ENCODE measurements at places on chromosomes 7 and 10. TPM values are rescaled to one million over a fixed set of nuclear protein-coding genes. Genes with fewer than 3 reads are reported as not detected.

DNA sequence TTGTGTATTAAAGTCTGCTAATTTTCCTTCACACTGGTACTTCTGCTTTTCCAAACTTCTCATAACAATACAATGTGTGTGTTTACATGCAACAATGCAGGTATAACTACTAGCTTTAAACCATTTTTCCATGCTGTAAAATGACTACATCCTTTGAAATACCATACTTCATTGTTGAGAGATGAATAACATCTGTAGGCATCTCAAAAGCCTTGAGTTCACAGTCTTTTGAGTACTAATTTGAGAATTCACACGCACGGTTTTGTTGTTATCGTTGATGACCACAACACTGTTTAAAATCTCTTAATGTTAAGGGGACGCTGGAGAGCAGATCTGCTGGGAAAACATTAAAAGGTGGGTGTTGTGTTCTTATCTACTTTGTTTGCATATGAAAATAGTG is 37.4 kb downstream of the SEMA3A start:
- DNase-seq = no peak

GRCh38 chr7:158658475-158658874 is 46.1 kb downstream of the NCAPG2 start:
- DNase-seq = no peak

DNA sequence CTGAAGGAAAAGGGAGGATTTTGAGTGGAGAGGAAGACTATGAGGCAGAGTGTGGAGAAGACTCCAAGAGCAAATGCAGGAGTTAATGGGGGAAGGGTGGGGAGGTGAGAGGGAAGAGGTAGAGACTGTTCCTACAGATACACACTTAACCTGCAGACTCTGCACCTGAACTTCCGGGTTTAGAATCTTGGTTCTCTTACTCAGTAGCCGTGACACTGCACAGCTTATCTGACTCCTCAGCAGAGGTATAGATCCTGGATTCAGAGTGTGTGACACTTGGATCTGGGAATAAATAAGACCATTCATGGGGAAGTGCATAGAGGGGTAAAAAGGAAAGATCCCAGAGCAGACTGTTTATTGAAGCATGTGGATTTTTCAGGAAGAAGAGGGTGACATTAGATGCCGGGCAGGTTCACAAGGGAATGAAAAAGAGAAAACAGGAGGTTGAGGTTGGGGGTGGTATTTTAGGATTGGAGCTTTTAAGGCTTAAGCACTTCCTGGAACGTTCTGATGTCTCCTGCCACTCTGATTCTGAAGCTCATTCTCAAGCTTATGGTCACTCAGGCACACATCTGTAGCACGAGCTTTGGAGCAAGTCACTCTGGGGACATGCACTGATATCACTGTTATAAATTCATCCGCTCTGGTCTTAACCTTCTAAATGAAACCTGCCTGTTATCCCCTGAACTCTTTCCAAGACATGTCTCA is 5.7 kb upstream of the ZC3HAV1L start:
- DNase-seq = no peak

- DNase-seq = no peak
Observed at GRCh38 chr10:121155742-121156474, 304.7 kb downstream of the WDR11 start.

DNA sequence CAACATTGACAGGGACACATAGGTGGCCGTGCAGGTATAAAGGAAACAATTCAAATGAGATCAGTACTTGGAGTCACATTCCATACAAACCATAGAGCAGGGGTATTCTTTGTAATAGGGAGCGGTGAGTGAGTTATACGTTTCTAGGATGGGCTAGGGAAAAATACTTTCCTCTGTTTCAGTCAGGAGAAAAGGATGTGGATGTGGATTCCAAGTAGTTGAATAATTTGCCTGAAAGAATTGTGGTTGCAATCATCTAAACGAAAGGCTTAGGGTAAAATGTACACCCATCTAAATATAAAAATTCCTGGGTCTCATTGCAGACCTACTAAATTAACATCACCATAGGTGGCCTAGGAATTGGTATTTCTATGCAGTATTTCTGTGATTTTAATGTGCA is 270.7 kb upstream of the IGFBP3 start:
- DNase-seq = no peak

- no peak for DNase-seq
Observed at GRCh38 chr7:40192036-40192435, 57.2 kb downstream of the SUGCT start.

DNA sequence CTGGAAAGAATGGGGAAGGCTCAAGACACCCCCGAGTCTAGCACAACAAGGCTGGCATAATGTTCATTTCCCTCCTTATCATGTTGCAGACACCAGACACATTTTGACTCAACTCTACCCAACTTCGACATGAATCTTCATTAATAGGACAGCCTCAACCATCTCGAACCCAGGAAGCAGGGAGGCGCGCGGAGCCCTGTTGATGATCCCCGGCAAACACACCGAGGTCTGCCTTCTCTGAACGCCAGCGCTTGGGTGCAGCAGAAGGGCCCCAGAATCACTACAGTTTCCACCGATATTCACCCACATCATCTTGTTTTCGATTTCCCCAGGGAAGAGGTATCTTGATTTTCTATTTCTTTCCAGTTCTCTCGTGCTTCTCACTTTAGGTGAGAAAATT is 563.6 kb downstream of the TCERG1L start:
- DNase-seq = no peak

GRCh38 chr10:128322950-128323349 is 196.7 kb upstream of the MKI67 start:
- no peak for DNase-seq

GRCh38 chr10:131015271-131015670 is 296.2 kb downstream of the TCERG1L start:
- DNase-seq = no peak

DNA sequence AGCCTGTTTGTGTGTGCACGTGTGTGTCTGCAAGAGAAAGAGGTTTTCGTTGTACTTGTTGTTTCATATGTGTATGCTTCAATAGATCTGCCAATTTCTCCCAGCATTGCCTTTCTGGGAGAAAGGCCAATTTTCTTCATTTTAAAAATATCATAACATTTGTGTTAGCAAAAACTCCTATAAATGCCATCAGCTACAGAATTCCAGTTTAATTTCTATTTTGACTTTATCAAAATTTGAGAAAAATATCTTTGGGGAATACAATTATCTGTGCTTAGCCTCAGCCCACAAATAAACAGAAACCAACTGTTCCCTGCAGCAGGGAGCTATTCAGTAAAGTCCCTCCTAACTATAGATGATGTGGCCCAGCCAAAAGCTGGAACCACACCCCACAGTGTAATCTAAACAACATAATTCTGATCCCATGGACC is 68.3 kb upstream of the MGMT start:
- no peak for DNase-seq

GRCh38 chr10:110803830-110804338 is 67.8 kb upstream of the PDCD4 start:
- peak; percentile 43 for DNase-seq

DNA sequence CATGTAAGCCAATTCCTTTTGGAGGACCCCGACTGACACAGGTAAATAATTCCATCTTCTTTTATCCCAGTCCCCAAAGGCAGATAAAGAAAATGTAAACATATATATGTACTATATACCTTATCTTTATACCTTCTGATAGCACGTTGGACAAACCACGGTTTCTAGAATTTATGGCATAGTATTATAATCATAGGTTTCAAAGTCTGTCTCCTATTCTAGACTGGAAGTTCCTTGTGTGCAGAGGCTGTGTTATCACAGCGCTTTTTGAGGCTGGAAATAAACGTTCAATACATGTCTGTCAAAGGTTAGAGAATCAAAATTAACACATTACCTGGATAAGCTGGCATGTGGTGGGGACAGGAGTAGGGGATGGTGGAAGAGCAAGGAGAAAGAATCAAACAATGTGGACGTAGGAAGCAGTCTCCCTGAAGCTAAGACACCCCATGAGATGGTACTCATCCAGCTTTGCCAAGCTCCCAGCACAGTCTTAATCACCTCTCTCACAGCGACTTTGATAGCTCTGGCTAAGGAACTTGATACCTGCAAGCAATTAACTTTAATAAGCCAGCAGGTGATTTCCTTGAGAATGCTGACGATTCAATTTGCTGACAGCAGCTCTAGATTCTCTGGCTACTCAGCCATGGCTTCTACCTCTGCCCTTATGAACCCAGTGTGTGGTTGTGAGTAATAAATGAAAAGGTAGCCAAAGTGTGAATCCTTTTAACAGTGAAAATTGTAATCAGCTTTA is 208.4 kb upstream of the LRRTM3 start:
- peak; percentile 58 for DNase-seq

- DNase-seq = no peak
Observed at GRCh38 chr7:159317294-159317693, 172.6 kb upstream of the VIPR2 start.

GRCh38 chr10:61669161-61669725 is 6.5 kb downstream of the CABCOCO1 start:
- no peak for DNase-seq

DNA sequence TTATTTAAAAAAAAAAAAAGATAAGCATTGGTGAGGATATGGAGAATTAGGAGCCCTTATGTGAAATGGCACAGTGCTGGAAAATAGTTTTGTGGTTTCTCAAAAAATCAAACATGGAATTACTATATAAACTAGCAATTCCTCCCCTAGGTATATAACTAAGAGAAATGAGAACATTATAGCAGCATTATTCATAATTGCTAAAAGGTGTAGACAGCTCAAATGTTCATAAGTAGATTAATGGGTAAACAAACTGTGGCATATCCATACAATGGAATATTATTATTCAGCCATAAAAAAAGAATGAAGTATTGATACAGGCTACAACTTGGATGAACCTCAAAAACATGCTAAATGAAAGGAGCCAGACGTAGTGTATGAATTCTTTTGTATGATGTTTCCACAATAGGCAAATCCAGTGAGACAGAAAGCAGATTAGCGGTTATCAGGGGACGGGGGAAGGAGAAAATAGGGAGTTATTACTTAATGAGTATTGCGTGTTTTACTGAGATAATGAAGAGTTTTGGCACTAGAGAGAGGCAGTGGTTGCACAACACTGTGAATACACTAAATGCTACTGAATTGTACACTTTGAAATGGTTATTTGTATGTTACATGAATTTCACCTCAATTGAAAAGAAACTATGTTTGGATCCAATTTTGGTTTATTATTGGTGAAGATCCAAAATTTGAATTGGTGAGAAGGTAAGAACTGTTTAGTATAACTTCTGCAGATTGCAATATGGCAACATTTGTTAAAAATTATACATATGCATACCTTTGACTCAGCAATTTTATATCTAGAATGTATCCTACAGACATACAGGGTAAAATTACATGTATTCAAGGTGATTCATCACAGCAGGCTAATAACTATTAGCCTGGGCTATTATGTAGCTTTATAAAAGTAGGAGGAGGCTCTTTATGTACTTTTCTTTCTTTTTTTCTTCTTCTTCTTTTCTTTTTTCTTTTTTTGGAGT is 69.7 kb downstream of the VCL start:
- DNase-seq = no peak

GRCh38 chr7:135831455-135832195 is 83.0 kb upstream of the FAM180A start:
- no peak for DNase-seq

- DNase-seq = no peak
Observed at GRCh38 chr7:50336894-50337703, 32.6 kb downstream of the IKZF1 start.

DNA sequence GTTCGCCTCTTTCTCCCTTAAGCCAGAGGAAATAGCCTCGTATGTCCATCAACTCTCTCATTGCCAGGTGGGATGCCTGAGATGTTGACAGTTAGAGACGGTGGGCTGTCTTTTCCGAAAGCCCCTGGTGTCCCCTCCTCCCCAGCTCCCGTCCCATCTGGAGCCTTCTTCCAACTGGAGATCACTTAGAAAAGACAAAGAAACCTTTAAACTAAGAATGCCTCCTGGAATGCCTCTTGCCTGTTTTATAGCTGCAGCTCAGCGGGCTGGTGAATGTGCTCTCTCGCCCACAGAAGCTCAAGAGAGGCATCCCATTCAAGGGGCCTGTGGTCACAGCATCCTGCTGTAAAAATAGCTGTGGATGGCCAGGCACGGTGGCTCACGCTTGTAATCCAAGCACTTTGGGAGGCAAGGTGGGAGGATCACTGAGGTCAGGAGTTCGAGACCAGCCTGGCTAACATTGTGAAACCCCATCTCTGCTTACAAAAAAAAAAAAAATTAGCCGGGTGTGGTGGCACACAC is 5.2 kb upstream of the MYL10 start:
- DNase-seq = no peak

DNA sequence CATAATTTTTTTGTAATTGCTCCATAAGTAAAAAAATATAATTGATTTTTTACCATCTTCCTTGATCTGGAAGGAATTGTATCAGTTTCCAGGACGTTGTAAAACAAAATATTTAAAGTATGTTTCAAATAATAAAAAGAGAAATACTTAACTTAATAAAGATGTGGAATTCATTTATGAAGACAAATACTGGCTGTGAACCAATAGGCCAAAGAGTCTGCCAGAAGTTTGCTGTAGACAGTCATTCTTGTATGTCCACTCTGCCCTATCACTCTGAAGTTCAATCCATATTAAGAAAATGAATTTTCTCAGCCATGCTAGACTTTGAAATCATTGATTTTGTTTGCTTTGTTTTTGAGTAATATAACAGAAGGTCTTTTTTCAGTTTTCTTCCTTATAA is 256.4 kb downstream of the TRIL start:
- DNase-seq = no peak

DNA sequence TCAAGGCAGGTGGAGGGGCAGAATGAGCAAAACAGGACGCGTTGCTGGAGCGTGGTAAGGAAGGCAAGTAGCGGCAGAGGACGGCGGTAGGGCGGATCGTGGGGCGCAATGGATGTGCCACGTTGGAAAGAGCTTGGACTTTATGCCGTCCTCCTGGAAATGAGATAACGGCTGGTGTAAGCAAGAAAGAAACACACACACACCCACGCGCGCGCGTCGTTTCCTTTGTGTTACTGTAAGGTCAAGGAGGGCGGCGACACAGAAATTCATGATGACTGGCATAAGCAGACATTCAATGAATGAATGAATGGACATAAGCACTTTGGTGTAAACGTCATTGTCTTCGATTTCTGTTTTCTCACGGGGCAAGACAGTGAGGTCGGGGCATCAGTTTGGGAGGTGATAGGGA is 683 bp upstream of the ENTPD7 start:
- no peak for DNase-seq

- DNase-seq = no peak
Observed at GRCh38 chr10:113279262-113279661, 273.6 kb upstream of the HABP2 start.

GRCh38 chr10:127998501-127999144 is 91.7 kb downstream of the PTPRE start:
- DNase-seq = no peak

GRCh38 chr7:107998660-107999480 is 4.1 kb downstream of the LAMB1 start:
- DNase-seq = peak; percentile 54

Gene TSPAN15
- 56.6 TPM for total RNA-seq

Gene AZGP1
- not detected for total RNA-seq

Gene CALHM3
- not detected for total RNA-seq

Gene CAMK1D
- 1.5 TPM for total RNA-seq

Gene H2BK1
- total RNA-seq = not detected

Gene PNLIP
- not detected for total RNA-seq

Gene CFAP69
- 0.87 TPM for total RNA-seq

Gene ASZ1
- not detected for total RNA-seq

Gene ASB10
- not detected for total RNA-seq

Gene NACAD
- 7.4 TPM for total RNA-seq

Gene PALS2
- total RNA-seq = 35.3 TPM

Gene OR2A1
- total RNA-seq = 0.05 TPM

Gene TEX36
- total RNA-seq = not detected

Gene ABCB4
- 2.9 TPM for total RNA-seq

Gene PTER
- total RNA-seq = 34.7 TPM

Gene SLIT1
- under 0.01 TPM for total RNA-seq
